Activated T-cell treated with anti-CD3 and anti-CD28 coated beads for 24 hours (primary cell): ENCODE measurements at places on chromosomes 2 and 18.

- no peak for DNase-seq
These were observed 14.4 kb upstream of the SNED1 start for GRCh38 chr2:240983996-240984498.

DNA sequence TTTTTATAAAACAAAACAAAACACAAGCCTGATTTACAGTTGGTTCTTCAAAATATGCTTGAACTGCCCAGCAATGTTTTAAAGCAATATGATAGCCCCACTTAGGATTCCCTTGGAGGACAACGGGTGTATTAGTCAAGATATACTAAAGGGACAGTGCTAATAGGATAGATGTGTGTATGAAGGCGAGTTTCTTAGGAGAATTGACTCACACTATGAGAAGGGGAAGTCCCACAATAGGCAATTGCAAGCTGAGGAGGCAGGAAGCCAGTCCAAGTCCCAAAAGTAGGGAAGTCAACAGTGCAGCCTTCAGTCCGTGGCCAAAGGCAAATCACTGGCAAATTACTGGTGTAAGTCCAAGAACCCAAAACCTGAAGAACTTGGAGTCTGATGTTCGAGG is 167.9 kb downstream of the CBLN2 start:
- no peak for DNase-seq

GRCh38 chr2:64052463-64053241 is 33.4 kb upstream of the VPS54 start:
- DNase-seq: no peak

GRCh38 chr18:2910751-2911425 is 64.1 kb downstream of the EMILIN2 start:
- DNase-seq: no peak

GRCh38 chr2:227238238-227239237 is 74.1 kb downstream of the COL4A3 start:
- peak; percentile 44 for DNase-seq

- DNase-seq: no peak
These were observed 17.4 kb downstream of the ARL4C start for GRCh38 chr2:234479465-234479864.

DNA sequence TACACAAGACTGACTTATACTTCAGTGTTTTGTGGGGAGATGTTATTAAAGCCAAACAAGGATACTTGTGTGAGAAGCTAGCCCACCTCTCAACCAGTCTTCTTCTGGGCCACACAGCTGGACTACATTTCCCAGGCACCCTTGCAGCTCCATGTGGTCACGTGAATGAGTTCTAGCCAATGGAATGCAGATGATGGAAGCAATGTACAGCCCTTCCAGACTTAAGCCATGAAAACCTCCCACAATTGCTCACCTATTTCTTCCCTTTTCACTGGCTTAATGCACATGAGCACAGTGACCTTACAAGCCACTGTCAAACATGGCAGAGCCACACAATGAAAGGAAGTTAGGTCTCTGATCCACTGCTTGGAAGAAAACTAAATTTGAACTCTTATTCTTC is 20.4 kb upstream of the FEZ2 start:
- no peak for DNase-seq

DNA sequence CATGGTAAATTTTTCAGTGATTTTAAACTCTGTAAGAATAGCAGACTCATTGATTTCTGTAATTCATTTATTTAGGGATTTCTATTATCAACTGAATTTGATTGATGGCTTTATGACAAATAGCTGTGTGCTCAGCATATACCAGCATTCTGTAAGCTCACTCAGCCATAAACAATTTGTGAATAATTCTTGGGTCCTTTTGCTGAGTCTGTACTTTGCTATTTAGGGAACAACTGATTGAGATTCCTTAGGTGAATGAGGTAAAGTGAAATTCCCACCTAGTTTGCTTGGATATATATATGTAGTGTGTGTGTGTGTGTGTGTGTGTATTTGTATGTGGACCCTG is 76.7 kb upstream of the CAVIN2 start:
- no peak for DNase-seq

GRCh38 chr2:96240341-96241038 is 25.3 kb downstream of the TMEM127 start:
- DNase-seq: no peak

GRCh38 chr18:32420084-32420750 is 50.5 kb downstream of the GAREM1 start:
- no peak for DNase-seq
